ENCODE measurements at places on chromosomes 3 and 15.

GRCh38 chr3:72044231-72044855, 259.4 kb upstream of the PROK2 start:
- no peak for DNase-seq

DNA sequence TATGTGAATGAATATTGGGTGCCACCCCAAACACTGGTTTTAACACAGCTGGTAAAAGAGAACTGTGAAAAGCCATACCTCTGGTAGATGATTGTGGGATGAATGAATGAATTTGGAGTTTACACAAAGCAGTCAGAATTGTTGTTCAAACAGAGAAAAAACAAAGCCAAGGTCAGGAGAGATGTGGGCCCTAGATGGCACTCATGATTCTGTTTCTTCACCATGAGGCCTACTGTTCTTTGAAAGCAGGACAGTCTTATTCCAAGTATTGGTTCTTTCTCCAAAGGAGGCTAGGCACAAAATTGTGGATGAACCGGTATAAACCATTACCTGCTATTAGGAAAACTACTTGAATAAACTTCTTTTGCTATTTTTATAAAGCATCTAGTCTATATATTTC, 97.6 kb downstream of the SAMMSON start:
- DNase-seq: no peak

GRCh38 chr3:28678086-28678485, 329.5 kb upstream of the AZI2 start:
- no peak for DNase-seq

- no peak for DNase-seq
Measured at GRCh38 chr15:87662575-87662974, 594.0 kb downstream of the NTRK3 start.

- no peak for DNase-seq
Measured at GRCh38 chr3:31704591-31705179, 172.0 kb downstream of the STT3B start.

DNA sequence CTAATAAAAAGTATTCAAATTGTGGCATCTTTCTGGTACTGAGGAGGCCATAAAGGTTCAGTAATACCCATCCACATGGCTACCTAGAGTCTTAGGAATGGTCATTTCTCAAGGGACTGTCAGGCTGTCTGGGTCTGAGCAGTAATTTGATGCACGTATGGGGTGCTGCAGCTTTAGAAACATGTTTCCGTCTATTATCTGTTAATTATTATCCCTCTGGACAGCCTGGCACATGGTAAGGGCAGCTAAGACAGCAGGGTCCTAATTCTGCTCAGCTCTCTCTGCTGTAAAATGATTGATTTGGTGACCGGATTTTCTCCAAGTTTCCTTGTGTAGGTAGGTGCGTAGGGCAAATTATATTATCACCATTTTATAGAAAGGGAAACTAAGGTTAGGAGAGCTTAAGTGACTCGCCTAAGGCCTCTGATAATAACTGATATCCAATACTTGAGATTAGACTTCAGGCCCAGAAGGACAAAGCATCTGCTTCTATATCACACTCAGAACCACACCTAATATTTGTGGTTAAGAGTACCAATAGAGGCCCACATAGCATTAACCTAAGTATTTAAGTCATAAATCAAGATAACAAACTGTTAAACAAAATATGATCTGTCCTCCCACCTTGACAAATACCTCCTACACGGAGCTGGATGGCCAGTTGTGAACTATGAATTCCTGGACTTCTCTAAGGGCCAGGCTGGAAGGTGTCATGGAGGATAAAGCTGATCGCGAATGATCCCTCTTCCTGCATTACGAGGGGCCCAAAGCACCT, 2.9 kb upstream of the RAP2B start:
- DNase-seq: no peak

DNA sequence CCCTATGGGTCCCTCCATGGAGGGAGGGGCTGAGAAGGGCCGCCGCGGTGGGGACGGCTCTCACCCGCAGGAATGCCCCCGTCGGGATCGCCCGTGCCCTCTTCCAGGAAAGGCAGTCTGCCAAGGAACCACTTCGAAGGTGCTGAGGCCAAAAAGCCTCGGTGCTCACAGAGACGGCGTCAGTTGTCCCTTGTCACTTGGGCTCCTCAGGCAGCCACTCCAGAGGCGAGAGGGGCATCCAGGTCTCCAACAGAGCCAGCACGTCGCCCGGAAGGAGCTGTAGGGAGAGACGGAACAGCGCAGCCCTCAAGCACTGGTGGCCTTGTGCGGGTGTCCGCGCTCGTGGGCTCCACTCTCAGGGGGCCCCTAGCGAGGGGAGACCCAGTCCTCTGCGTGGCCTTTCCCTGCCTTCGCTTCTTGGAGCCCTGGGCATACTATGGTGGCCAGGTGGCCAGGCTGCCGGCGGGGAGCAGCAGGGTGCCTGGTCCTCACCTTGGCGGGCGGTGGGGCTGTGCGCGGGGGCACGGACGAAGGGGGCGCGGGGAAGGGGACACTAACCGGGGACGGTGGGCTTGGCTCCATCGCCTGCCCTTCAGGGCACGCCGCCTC, 994 bp downstream of the MESP1 start:
- DNase-seq: peak; percentile 16

- DNase-seq: no peak
Measured at GRCh38 chr3:50195501-50196252, 4.3 kb downstream of the GNAT1 start.

- DNase-seq: no peak
Measured at GRCh38 chr15:39573844-39574243, 7.0 kb upstream of the THBS1 start.

GRCh38 chr3:80978216-80978969, 783.1 kb downstream of the GBE1 start:
- DNase-seq: no peak

DNA sequence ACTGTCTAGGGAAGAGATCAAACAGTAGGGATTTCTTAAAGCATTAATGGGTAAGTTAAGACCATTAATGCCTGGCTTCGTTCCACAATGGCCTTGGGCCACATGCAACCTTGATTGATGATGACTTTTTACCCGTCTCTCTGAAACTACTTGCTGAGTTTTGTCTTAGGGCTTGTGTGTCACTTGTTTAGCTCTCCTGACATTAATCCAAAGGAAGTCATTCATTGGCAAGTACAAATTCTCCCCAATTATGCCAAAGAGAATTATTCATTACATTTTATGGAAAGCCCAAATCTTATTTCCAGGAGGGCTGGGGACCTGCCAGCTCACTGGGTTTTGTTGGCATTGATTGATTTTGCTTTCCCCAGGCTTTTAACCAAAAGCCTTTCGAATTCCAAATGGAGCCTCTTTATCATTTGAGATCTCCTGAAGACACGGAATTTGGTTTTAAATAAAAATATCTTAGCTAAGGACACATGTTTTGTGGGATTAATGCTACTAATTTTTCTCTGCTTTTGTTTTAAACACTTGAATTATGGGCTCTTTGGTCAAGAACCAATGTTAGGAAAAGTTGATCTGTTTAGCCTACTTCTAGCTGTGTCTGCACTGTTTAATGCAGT, 40.7 kb downstream of the SERPINI1 start:
- no peak for DNase-seq

GRCh38 chr3:119973018-119973646, 121.1 kb downstream of the GSK3B start:
- no peak for DNase-seq

DNA sequence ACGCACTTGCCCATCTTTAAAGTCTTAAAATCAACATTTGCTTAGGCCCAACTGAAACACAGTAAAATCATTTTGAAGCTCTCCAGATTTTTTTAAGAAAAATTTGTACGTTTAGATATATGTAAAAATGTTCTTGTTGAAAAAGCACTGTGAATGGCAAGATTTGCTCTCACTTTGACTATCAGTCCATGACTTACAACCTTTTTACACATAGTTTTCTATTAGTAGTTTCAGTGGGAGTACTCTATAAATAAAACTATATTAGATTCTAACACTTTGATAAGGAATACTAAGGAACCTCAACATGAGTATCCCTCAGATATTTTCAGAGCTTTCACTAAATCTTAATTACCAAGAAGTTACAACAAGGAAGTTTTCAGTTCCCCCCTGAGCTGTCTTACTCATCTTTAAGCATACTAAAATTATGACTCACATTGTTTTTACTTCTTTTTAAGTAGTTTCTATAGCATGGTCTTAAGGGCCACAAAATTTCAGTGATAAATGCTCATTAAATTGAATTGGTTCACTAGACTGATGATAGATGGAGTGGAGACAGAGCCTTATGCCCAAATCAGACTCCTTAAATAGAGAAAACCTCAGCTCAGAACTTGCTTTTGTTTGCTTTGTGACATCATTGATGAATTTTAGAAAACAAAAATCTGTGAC, 31.6 kb upstream of the RAP2B start:
- no peak for DNase-seq

DNA sequence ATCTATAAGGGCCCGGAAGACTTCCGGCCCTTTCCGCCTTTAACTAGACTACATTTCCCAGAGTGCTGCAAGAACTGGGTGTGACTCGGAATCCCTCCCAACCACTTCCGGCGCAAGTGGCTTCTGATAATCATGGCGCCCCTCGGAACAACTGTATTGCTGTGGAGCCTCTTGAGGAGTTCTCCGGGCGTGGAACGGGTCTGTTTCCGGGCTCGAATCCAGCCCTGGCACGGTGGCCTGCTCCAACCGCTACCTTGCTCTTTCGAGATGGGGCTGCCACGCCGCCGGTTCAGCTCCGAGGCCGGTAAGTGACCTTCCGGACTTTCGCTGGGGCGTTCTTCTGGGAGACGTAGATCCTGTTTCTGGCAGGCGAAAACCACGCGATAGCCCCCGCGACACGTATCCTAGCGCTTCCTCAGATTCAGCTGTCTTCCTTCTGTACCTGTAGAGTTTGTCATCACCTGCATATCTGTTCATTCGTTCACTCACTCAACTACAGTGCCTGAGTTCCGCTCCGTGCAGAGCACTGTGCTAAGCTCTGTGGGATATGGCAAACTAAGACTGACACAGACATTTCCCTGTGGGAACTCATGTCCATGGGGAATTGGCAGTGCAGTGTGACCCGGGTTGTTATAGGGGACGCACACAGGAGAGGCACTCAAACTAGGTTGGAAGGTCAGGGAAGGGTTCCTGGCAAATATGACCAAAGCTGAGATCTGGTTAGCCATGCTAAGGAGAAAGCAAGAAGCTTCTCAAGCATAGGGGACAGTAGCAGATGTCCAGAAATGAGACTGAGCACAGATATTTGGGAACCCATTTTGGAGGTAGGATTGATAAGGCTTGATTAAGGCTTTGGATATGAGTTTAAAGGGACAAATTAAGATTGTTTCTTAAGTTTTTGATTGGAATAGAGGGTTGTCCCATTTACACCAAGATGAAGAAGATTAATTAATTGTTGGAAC, at the start of gene MRPS22:
MRPS22 (plus strand) TSS at position 126 of the 962 bp plus-strand sequence; CDS start at position 133, 7 bp downstream.
- peak; percentile 87 for DNase-seq

DNA sequence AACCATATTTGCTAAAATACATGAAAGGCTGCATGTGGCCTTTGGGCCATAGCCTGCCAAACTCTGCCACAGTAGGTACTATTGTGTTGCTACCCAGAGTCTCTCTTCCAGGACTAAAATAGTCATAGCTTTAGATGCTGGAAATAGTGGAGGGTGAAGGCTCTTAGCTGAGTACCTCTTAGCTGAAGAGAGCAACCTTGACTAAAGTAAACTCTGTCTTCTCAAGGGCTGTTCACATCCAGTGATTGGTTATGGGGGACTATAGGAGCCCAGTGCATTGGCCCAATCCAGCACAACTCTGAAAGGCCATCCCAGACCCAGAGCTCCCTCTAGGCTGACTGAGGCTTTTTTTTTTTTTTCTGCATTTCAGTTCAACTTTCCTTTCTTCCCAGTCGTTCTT, 117.8 kb upstream of the ACP3 start:
- no peak for DNase-seq

GRCh38 chr3:134111616-134112015, 81.9 kb upstream of the SLCO2A1 start:
- DNase-seq: no peak

DNA sequence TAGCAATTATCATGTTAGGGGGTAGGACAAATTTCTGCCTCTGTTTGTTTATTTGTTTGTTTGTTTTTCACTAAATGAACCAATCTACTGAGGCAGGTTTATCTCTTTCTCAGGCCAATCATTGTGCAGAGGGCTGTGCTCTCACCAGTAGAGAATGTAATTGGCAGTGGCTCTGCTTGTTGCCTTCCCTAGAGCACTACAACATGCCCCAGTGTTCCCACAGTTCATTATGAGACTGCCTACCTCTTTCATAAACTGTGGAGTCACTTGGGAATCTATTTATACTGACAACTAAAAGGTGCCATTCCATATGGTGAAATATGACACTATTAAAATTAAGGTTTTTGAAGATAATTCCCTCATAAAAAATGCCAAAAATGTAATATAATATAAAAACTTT, 196.3 kb upstream of the ALCAM start:
- DNase-seq: peak; percentile 24

DNA sequence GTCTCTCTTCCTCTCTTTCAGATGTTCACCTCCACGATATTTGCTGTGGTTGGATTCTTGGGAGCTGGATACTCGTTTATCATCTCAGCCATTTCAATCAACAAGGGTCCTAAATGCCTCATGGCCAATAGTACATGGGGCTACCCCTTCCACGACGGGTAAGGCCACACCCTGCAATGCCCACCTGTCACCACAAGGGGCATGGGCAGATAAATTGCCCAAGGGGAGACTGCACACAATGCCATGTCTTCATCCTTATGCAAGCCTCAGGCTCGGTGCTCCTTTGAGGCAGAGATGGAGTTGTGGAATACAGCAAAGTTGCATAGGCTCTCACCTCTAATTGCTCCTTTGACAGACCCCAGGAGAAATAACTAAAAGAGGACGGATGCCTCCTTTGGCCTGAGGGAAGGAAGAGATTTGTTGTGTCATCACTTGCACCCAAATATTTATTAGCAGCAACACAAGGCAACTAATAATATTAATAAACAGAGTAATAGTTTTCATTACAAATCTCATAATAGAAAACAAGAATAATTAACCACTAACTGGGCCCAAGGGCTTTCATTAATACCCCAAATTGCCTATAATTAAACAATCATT, 13.2 kb downstream of the TM4SF4 start:
- DNase-seq: no peak

DNA sequence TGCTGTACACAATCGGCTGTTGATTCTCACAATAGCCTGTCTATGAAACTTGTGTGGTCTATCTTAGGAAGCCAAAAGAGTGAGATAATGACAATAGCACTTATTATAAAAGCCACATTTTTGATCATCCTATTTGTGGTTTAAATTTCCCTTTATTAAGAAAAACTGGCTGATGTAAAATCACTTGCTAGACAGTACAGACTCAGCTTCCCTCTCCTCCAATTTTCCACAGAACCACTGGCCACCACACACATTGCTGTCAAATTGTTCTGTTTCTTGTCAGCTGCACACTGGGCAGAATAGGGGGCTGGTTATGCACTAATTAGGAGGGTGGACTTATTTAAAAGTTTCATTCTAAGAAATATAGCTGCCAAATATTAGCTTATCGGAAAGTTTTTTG, 425.9 kb downstream of the EPHA3 start:
- no peak for DNase-seq

DNA sequence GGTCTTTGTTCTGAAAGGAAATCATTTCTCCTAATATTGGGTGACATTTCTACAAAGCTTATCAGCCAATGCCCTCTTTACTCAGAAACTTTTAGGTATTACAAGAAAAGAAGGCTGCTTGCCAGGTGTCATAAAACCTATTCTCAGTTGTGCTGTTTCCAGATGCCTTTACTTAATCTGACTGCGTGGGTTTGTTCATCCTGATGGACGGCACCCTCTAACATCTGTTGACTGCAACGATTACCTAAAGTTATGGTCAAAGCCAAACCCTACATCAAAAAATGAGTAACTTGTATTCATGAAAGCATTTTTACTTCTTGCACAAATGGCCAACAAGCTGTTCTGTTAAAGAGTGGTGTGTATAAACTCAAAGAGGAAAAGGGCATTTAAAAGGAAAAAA, 207.7 kb upstream of the PDZRN3 start:
- no peak for DNase-seq

- DNase-seq: no peak
Measured at GRCh38 chr3:185460719-185461350, 38.0 kb downstream of the TMEM41A start.
